Retinal pigment epithelial cell (primary cell): ENCODE measurements at places on chromosomes 12 and 14.

- no peak for DNase-seq
These were observed 18.2 kb downstream of the WSCD2 start for GRCh38 chr12:108147279-108147678.

DNA sequence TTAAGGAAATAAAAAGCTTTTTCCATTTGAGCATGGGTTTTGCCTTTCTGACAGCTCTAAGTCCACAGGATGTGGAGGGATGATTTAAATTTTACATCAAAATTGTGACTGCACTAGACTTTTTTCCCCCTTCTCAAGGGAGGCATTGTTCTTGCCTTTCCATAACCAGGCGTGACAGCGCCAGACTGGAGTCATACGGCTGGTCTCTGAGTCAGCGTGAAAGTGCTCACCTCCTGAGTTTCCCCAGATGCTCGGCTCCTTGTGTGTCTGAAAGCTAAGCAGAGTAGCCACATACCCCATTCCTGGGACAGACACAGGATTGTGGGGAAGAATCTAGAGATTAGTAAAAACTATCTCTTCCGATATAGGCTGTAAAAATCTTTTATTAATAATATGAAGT, 43.1 kb downstream of the SOX5 start:
- peak; percentile 88 for DNase-seq

GRCh38 chr12:106740818-106741217, 33.7 kb upstream of the RIC8B start:
- DNase-seq, result no peak

GRCh38 chr14:94115058-94115591, 4.6 kb downstream of the IFI27 start:
- no peak for DNase-seq

GRCh38 chr12:54404061-54405004, 14.7 kb downstream of the ITGA5 start:
- DNase-seq, result no peak

- DNase-seq, result no peak
These were observed 264.0 kb upstream of the HMGA2 start for GRCh38 chr12:65560286-65560685.
